NCI-H1105 treated with DMSO at 0.1 percent for 48 hours (cell line): ENCODE measurements at places on chromosomes 5 and 9.

DNA sequence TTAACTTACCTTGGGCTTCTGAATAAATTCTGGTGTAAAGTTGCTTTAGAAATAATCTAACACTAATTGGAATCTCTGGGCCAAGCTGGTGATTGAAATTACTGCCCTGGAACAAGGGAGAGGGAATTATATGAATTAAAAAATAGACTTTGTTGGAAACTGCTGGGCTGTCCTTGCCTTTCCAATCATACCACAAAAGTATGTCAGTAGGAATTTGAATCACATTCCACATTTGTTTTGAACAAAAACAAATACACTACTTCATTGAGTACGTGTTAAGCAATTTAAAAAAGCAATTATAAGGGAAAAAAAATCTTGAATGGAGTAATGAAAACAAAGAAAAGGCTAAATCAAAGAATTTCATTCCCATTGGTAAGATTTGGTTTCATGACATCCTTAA is 102.5 kb upstream of the SREK1 start:
- DNase-seq, result no peak

DNA sequence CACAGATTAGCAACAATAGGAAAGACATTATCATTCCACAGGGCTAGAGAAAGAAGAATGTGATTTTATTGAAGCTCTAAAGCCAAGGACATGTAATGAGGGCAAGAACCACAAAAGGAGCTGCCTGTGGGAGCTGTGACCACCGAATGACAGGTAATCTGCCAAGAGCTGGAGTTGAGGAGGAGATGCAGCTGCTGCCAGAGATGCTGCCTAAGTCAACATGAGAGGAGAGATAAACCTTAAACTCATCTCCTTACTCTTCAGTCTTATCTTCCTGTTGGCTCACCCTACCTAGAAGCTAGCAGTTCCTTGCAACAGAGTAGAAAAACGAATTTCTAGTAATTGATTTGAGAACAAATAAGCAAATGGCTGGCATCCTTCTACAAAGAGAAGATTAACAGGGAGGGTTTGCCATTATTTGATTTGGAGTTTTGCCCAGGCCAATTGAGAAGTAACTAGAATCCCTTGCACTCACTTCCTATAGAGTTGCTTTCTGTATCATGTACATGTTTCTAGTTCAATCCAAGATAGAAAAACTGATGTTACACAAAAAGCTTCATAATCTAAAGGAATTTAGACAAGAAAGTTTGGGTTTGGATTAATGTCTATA is 539.2 kb downstream of the TLE1 start:
- DNase-seq, result peak; percentile 93

DNA sequence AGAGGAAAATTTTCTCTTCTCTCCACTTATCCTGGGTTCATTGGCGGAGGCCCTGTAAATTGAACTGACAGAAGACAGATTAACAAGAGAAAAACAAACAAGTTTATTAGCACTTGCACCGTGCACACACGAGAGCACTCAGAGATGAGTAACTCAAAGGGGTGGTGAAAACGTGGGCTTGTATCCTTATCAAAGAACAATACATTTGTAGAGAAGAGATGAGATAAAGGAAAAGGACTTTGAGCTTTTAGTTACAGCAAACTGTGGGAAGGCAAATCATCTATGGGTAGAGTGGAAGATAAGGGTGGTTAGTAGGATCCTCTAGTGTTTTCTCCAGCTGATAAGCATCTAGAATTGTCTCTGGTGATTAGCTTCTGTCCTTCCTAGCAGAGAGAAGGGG is 44.4 kb upstream of the ROR2 start:
- no peak for DNase-seq

GRCh38 chr5:130651440-130651839 is 513.6 kb downstream of the HINT1 start:
- DNase-seq, result no peak

DNA sequence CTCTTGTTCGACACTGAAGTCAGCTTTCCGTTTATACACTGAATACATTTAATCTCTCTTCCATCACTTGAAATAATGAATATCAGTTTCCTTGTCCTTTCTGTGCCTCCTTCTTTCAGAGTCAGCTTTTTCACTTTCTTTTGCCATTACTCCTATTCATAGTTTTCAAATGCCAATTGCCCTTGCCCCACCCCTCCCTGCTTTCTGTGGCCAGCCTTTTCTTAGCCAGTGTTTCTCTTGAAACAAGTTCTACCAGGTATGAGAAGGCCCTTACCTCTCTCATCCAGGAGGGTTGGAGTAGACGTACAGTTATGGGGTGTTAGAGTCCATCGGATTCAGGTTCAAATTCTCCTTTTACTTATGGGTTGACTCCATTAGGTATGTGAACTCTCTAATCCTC is 574.7 kb upstream of the SEMA6A start:
- no peak for DNase-seq

DNA sequence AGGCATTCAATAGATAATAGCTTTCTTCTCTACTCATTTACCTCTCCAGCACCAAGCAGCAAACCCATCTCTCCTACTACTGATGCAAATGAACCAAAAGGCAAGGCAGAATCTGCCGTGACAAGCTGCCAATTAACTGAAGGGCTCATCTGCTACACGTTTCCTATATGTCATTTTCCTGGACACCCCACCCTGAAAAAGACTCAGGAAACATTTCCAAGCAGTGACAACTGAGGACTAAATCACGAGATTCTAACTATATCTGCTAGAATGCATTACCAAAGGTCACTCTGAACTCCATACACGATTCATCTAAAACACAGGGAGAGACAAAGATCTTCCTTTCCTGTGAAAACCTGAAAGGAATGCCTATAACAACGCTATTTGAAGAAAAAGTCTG is 12.9 kb downstream of the PLPP1 start:
- DNase-seq, result no peak

- DNase-seq, result no peak
Observed at GRCh38 chr9:126809068-126809467, 4.2 kb downstream of the ZBTB43 start.

- no peak for DNase-seq
Observed at GRCh38 chr9:135677641-135678168, 14.6 kb downstream of the LCN9 start.

DNA sequence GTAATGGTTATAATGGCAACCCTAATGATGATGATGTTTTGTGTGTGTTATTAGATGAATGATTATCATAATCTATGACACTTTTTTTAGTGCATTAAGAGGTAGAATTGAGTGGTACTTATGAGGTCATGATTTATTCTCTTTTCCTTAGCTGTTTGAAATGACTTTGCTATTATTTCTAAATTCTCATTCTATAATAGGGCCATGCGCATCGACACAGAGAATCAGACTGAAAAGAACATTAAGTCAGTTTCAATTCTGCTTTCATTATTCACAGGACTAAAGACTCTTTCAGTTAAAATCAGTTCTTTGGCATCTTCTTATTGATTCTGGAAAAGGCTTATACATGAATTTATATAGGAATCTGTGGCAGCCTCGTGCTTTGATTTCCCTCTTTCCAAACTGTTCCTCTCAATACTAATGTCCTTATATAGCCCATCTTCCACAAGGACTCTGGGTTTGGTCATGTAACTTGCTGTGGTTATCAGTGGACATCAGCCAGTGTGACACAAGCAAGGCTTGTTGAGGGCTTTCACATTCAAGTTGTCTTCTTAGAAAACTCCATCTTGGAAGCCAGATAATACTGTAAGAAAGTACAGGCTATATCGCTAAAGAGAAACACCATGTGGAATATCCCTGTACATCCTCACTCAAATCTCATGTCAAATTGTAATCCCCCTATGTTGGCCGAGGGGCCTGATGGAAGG is 140.3 kb upstream of the CHD1 start:
- DNase-seq, result no peak

DNA sequence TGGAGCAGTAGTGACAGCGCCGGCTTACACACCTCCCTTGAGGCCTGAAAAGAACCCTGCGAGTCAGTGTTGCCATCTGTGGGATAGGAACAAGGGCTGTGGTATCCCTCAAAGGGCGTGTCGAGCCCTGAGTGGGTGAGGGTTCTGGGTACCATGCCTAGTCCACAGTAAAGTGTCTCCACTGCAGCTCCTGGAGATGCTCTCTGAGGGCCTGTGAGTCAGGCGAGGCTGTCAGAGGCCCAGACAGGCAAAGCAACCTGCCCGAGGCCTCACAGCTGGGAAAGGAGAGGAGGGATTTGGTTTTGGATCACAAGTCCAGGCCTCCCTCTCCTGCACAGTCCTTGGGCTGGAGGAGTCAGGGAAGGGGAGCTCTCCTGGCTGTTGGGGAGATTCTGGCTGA is 6.1 kb downstream of the PRRX2 start:
- no peak for DNase-seq

DNA sequence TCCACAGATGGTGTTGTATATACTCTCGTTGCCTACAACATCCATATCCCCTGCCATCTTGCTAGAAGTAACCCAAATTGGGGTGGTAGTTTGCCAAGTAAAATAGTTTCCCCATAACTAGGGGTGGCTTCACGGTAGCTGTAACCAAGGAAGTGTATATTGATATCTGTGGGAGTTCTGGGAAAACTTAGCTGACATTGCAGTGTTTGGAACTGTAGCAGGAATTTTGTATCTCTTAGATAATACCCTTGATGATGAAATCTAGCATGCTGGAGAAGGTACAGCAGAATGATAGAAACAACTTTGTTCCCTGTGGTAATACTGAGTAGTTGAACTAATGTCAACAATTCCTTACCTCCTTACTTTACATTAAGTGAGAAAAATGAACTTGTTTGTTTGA is 29.8 kb downstream of the FBXL7 start:
- no peak for DNase-seq

DNA sequence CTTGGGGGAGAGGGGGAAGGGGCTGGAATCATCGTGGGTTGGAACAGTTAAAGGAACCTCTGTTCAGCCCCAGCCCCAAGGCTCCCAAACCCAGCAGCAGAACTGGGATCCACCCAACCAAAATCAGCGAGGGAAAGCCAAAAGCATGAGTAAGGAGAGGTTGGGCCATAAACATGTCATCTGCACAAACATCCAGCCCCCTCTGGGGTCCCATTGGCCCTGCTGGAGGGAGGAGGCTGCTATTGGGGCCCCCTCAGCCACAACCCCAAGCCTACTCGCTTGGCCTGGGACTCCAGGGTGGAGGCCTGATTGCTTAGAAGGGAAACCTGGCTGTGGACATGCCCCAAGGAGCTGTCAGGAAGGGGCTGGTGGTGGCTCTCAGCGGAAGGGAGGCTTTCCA is 154.9 kb downstream of the FGF18 start:
- no peak for DNase-seq

DNA sequence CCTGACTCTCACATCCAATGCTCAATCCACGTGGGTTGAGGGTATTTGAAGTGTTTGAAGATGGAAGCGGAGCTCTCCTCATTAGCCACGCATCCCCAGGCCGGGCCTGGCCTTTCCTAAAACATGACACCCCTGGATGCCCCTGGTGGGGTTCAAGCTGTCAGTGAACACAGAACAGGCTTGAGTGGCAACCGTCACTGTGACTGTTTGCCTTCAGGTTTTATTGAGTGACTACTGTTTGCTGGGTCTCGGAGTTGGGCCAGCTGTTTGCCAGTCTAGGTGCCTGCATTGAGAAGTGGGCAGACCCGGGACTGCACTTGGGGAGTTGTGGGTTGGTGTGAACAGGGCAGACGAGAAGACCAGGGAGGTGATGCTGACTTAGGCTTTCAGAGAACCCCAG is 7.8 kb upstream of the OLFM1 start:
- DNase-seq, result no peak

- DNase-seq, result no peak
Observed at GRCh38 chr5:9348401-9348996, 197.4 kb downstream of the SEMA5A start.

DNA sequence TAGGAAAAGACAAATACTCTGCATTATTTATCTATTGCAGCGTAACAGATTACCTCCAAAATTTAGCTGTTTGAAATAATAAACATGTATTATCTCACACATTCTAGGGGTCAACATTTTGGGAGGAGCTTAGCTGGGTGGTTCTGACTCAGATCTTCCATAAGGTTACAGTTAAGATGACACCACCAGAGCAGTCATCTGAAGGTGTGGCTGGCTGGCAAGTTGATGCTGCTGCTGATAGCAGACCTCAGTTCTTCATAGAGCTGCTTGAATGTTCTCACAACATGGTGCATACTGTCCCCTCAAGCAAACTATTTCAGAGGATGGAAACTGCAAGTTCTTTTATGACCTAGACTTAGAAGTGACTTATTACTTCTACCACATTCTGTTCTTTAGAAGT is 146.3 kb upstream of the FSTL4 start:
- DNase-seq, result no peak

DNA sequence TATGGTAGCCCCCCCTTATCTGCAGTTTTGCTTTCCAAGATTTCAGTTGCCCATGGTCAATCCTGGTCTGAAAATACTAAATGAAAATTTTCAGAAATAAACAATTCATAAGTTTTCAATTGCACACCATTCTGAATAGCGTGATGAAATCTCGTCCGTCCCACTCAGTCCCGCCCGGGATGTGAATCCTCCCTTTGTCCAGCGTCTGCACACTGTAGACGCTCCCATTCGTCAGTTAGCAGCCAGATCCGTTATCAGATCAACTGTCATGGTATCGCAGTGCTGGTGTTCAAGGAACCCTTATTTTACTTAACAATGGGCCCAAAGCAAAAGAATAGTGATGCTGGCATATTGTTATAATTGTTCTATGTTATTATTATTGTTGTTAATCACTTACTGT is 98.6 kb downstream of the TMEM215 start:
- no peak for DNase-seq

- DNase-seq, result peak; percentile 6
Observed at GRCh38 chr5:112492291-112492690, 73.2 kb upstream of the EPB41L4A start.

GRCh38 chr5:170892196-170892595 is 30.4 kb downstream of the RANBP17 start:
- no peak for DNase-seq

DNA sequence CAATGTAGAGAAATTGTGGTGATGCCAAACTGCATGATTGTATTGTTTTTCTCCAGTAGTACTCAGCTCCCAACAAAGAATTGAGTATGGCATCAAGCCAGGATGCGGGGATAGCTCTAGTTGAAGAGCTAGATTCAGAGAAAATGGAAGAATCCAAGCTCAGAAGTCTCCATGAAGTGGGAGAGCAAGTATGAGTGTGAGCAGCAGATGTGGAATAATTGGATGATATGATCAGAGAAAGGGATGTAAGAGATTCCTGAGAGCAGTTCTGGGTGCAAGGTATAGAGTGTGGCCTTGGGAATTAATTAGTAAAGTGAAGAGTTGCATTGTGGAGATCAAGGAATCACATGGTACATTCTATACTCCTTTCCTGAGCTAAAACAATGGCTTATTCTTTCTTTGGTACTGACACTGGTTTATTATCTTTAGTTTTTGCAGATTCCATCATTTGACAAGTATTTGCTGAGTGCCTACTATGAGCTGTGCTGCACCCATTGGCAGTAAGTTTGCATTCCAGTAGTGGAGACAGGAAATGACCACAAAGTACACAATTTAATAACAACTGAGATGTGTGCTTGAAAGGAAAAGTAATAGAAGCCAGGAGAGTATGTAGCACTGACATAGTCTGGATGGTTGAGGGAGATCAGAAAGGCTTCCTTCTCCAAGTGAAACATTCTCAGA is 177.1 kb downstream of the CPLANE1 start:
- DNase-seq, result peak; percentile 40

DNA sequence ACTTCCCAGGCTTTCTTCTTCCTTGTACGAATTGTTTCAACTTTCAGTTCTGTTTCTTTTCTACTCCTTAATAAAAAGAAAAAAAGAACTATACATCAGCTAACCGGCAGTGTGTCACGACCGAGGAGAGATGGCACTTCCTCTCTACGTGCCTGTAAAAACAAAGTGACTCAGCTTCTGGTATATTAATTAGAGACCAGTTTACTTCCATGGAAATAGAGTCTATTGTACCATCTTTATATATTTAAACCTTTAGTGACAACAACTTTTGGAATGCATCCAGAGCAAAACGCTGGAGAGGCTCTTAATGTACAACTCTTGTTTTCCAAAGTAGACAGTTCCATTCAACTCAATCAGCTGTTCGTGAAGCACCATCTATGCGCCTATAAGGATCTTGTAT is 94.5 kb upstream of the LIFR start:
- DNase-seq, result peak; percentile 77
